ENCODE measurements at places on chromosomes 3 and 15. TPM values are rescaled to one million over a fixed set of nuclear protein-coding genes. Genes with fewer than 3 reads are reported as not detected.

The DUOXA1 gene
- not detected for total RNA-seq

The DHFR2 gene
- 4.1 TPM for total RNA-seq

The HCN4 gene
- total RNA-seq, result not detected

The PROK2 gene
- not detected for total RNA-seq

The CCDC33 gene
- not detected for total RNA-seq

The PIERCE2 gene
- total RNA-seq, result 0.54 TPM

The MESP1 gene
- not detected for total RNA-seq

The DOCK3 gene
- total RNA-seq, result 0.51 TPM

The AADACL2 gene
- not detected for total RNA-seq

The CEP152 gene
- total RNA-seq, result 1.8 TPM

The MFGE8 gene
- total RNA-seq, result 355 TPM

The SEMA6D gene
- 1.4 TPM for total RNA-seq

The SNX1 gene
- 40.5 TPM for total RNA-seq

Measured in GM23248 (cell line).